HFF-Myc (cell line): ENCODE measurements at places on chromosomes 4 and X.

- DNase-seq: no peak
Measured at GRCh38 chr4:186727169-186727976, 3.7 kb upstream of the FAT1 start.

DNA sequence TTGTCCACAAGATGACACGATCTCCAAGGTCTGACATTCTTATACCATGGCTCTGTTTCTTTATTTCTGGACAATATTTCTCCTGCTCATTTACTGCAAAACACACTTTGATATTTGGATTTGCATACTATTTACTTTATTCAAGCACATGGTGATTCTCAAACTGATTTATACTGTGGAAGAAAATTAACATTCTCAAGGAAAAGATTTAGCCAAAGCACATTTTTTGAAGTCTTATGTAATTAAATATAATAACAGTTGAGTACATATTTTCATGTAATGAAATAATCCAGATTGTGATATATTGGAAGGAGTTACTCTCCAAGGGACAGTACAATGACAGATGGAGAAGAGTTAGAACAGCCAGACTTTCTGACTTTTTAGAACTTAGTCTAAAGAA, 155.8 kb upstream of the CT83 start:
- DNase-seq: no peak

- no peak for DNase-seq
Measured at GRCh38 chr4:168868802-168869201, 141.3 kb downstream of the CBR4 start.

DNA sequence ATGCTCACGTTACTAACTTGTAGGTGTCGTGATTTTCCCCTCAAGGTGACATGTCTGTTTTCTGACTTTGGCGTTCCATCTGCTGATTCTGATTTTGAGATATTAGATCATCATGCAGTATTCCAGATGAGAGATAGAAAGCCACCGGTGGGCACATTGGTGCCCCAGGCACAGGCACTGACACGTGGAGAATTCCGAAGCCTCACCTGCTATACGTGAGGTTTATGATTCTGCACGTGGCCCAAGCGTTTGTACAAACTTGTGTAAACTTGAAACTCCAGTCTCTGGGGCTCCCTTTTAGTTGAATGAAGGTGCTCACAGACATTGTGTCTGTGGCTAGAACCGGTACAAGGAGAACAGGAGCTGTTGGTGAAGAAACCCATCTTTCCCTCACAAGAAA, 81.1 kb downstream of the TENM3 start:
- no peak for DNase-seq

- no peak for DNase-seq
Measured at GRCh38 chrX:148133105-148133725, 152.1 kb downstream of the FMR1NB start.

- no peak for DNase-seq
Measured at GRCh38 chr4:84887824-84888223, 78.7 kb downstream of the WDFY3 start.

GRCh38 chrX:11665168-11666111, at the start of gene ARHGAP6:
Gene ARHGAP6 (minus strand): TSS chrX:11665920. CDS start chrX:11664828, 1,092 bp downstream.
- DNase-seq: no peak

- no peak for DNase-seq
Measured at GRCh38 chr4:41215155-41215554, 813 bp upstream of the APBB2 start.
